ENCODE measurements at places on chromosomes 1 and 21.

DNA sequence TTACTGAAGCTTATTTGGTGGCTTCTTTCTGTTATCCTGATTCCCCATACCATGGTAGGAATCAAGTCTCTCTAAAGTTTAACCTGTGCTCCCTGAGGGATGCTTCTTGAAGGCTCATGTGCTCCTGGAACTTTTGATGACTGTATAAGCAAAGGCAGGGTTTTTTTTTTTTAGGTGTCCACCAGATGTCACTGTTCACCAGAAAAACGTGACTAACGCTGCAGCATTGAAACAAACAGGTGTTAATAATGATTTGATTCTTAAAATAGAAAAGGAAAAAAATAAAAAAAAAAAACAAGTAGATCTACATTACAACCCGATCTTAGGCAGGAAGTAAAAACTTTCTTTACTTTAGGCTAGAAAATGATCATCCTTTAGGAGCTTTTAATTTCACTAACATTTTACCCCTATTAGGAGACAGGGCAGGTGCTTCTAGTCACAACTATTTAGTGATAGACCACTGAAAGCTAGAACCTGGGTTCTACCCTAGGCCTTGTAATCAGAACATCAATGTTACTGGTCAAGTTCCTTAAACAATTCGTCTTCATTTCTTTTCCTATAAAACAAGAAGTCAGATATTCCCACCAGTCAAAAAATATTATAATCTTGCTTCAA is 223.0 kb downstream of the PLA2G4A start:
- peak; percentile 62 for DNase-seq

- DNase-seq, result no peak
These were observed 11.0 kb downstream of the CNTN2 start for GRCh38 chr1:205054013-205054412.

- DNase-seq, result peak; percentile 39
These were observed 59.5 kb downstream of the CASZ1 start for GRCh38 chr1:10736634-10737586.

DNA sequence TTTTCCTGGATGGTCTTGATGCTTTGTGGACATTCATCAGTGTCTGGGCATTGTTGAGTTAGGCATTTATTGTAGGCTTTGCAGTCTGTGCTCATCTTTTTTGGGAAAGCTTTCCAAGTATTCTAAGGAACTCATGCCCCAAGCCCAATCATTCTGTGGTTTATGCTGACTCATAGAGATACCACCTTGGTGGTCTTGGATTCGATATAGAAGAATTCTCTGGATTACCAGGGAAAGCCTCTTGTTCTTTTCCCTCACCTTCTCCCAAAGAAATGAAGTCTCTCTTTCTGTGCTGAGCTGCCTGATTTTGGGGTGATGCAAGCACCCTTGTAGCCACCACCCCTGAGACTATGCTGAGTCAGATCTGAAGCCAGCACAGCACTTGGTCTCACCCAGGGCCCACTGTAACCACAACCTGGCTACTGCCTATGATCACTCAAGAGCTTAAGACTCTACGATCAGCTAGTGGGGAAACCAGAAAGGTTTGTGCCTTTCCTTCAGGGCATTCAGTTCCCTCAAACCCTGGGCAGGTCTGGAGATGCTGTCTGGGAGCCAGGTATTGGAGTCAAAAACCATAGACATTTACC is 422.6 kb downstream of the NUF2 start:
- DNase-seq, result no peak
